ENCODE measurements at places on chromosomes 7 and 10. TPM values are rescaled to one million over a fixed set of nuclear protein-coding genes. Genes with fewer than 3 reads are reported as not detected.

- no peak for DNase-seq
Measured at GRCh38 chr10:132157101-132157500, 29.6 kb upstream of the DPYSL4 start.

GRCh38 chr10:75103881-75104686 is 7.4 kb upstream of the SAMD8 start:
- no peak for DNase-seq

The KIFBP gene
- total RNA-seq = 23.0 TPM

The MSS51 gene
- total RNA-seq = 2.1 TPM

The MMRN2 gene
- total RNA-seq = not detected

DNA sequence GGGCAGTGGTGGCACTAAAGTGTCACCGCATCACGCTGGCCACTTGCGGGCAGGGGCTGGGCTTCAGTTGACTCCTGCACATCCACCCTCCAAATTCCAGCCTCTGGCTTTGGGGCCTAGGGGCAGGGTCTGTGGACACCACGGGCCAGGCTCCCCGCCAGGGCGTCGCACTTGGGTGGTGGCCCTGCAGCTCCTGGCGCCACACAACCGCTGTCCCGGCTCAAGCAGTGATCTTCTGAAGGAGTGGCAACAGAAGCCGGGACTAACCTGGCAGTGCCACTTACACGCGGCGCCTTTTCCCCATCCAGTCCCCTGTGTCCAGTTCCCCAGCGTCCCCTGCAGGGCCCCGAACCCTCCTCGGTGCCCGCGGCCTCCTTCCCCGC is 134.3 kb upstream of the ZNF92 start:
- no peak for DNase-seq

- DNase-seq = no peak
Measured at GRCh38 chr7:74039337-74039736, 11.4 kb downstream of the ELN start.

All from activated CD4-positive, alpha-beta memory T cell treated with anti-CD3 and anti-CD28 coated beads for 36 hours (primary cell).